ENCODE measurements at places on chromosomes 13 and 19.

- no peak for DNase-seq
Observed at GRCh38 chr13:105598529-105598928, 936.9 kb downstream of the EFNB2 start.

DNA sequence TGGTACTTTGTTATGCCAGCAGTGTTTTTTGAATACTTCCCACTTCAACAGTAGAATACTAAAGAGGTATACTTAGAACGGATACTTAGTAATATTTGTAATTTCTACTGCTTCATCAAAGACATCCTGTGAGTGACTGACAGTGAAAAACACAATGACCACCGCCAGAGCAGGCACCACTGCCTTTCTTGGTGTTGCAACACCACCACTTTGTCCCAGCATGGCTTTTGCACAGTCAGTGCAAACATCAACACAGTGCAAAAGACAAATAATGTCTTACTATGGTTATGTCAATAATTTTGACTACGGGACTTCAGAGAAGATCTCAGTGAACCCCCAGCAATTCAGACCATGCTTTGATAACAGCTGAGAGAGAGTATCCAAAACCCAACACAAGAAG lies 220.5 kb downstream of the RBM26 start:
- no peak for DNase-seq

- no peak for DNase-seq
Observed at GRCh38 chr19:13978351-13979243, 26.3 kb downstream of the DCAF15 start.

- DNase-seq = no peak
Observed at GRCh38 chr13:59016250-59016649, 1147.5 kb downstream of the DIAPH3 start.

- DNase-seq = no peak
Observed at GRCh38 chr13:71625694-71626093, 241.3 kb downstream of the DACH1 start.

GRCh38 chr13:43883631-43884030 lies 3.9 kb downstream of the LACC1 start:
- DNase-seq = no peak

GRCh38 chr13:32663660-32664059 lies 77.4 kb downstream of the PDS5B start:
- DNase-seq = no peak

DNA sequence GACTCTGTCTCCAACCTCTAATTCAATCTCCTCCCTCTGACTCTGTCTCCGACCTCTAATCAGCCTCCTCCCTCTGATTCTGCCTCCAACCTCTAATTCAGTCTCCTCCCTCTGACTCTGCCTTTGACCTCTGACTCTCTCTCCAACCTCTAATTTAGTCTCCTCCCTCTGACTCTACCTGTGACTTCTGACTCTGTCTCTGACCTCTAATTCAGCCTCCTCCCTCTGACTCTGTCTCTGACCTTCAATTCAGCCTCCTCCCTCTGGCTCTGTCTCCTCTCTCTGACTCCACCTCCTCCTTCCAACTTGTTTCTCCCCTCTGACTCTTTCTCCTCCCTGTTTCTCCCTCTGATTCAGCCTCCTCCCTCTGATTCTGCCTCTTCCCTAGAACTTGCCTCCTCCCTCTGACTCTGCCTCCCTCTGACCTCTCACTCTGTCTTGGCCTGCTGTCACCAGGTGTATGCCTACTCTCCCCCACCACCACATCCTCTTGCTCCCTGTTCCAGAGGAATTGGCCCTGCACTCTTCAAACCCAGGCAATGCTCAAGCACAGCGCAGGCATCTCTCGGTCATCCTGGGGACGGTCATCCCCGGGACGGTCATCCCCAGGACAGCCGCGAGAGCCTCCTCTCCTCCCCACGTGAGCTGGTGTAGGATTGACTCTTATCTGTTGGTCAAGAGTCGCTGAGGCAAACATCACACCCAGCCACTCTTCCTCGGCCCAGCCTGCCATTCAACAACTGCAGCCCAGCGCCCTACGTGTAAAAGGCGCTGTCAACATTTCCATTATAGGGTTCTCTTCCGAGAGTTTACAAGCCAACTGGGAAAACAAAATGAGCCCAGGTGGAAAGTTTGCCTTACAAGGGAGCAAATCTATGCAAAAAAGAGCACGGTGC lies 60.2 kb downstream of the ZIC5 start:
- DNase-seq = no peak

- no peak for DNase-seq
Observed at GRCh38 chr13:35741657-35742056, 265.2 kb upstream of the MAB21L1 start.

DNA sequence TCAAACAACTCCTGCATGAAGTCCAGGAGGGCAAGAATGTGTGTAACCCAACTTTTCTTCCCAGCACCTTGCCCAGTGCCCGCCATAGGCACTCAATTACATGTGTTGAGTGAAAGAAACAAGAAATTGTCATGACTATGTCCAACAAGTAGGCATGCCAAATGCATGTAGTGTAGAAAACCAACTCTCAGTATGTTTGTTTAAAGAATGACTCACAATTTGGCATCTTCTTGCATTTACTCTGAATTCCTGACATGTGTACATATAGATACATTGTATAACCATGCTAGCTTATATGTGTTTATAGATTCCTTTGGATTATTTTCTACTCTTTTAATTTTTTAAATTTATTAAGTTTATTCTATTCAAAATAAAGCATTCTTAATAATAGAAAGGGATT lies 305.0 kb downstream of the EFNB2 start:
- no peak for DNase-seq

- no peak for DNase-seq
Observed at GRCh38 chr13:99009987-99010551, 32.2 kb upstream of the DOCK9 start.

- DNase-seq = no peak
Observed at GRCh38 chr13:29131881-29132668, 311.9 kb downstream of the MTUS2 start.

GRCh38 chr13:66915596-66916185 lies 314.4 kb downstream of the PCDH9 start:
- no peak for DNase-seq
